ENCODE measurements at places on chromosomes 3 and 15.

- no peak for DNase-seq
These were observed 41.3 kb downstream of the ADAMTSL3 start for GRCh38 chr15:83695246-83695645.

DNA sequence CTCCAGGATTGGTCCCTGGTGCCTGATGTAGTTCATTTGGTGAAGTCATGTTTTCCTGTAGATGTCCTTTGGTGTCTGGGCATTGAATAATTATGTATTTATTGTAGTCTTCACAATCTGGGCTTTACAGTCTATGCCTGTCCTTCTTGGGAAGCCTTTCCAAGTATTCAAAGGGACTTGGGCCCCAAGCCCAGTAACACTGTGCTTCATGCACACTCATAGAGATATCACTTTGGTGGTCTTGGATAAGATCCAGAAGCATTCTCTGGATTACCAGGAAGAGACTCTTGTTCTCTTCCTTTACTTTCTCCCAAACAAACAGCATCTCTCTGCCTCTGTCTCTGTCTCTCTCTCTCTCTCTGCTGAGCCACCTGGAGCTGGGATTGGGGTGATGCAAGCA lies 281.1 kb upstream of the GOLGA6L4 start:
- no peak for DNase-seq

DNA sequence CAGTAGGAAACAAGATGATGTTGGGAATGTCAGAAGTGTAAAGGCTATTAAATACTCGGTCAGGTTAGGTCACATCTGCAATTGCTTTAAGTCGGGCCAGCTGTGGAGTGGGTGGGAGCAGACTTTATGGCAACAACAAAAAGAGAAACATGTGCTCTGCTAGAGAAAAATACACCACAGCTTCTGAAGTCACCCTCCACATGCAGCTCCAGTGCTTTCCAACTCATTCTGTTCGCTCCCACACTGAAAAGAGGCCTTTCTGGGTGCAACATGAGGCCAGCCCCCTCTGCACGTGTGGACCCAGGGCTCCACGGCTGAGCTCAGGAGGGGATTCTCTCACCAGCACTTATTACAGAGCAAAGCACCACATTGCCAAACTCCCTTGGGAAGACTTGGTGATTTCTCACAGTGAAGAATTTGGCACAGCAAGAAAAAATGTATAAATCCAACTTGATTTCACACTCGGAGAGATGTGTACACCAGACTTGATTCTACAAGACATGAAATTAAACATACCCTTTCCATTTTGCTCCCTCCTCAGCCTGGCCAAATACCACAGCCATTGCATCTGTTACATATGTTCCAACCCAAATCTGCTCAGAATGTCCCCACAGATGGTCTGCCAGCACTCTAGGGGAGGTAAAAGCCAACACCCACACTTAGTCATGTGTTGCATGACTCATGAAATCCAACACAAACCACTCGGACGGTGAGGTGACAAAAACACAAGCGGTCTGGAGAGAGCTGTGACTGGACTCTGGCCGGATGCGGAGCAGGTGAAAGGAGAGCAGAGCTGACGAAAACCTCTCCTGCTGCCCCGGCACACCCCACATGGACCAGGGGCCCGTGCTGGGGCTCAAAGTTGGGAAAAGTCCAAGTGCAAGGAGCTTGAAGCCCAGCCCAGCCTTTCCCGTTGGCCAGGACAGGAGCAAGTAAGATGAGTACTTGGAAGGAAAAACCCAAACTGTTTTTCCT lies 74.6 kb downstream of the ITGB5 start:
- DNase-seq, result peak; percentile 70

- DNase-seq, result no peak
These were observed 7.3 kb upstream of the RTP3 start for GRCh38 chr3:46490338-46491084.

DNA sequence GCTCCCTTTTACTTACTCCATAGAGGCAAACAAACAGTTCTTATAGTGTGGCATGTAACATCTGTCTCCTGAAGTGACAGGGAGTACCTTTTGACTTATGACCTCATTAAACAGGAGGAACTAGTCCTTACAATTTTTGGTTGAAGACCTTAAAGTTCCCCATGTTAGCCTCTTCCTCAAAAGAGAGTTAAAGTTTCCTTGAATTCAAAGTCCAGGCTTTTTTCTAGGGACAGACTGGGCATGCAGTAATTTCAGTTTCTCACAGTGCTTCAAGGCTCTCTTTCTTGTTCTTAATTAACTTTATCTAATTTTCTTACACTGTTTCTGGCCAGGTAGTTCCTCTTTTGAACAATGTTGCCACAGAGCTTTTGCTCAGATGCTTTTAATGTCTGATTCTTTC lies 12.1 kb downstream of the GOLM2 start:
- DNase-seq, result no peak

DNA sequence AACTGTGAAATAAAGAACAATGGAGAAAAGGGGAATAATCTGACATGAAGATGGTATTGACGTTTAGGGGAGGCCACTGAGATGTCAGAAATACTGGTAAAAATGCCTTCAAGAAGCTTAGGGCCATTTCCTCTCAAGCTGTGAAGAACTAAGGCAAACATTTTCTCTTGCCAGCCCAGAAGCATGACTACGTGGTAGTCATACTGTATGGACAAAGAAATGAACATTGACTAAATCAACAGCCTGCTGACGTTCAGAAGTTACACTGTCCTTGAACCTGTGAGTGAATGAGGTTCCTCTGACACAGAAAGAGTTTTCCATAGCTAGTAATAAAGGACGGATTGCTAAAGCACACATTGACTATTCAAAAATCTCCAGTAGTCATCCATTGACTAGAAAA lies 121.0 kb downstream of the P3H2 start:
- DNase-seq, result no peak

- no peak for DNase-seq
These were observed 1.0 kb downstream of the ANP32A start for GRCh38 chr15:68819495-68820294.

GRCh38 chr15:66879531-66880368 lies 177.7 kb downstream of the SMAD6 start:
- DNase-seq, result no peak

DNA sequence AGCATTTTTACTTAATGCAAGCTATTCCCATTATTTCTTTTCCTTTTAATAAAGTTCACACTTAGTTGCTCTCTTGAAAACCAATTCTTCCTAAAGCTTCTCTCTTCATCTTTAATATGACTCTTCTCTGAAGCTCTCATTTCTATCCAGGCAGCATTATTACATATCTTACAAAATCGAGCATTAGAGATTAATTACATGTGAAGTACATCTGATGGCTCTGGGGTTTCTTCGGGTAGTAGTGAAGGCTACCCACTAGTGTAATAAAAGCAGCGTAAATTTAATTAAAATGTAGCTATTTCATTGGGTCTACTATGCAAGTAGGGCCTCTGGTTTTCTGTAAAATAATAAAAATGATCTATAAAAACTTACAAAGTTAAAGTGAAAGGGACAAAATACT lies 513.6 kb upstream of the DPH6 start:
- no peak for DNase-seq

GRCh38 chr3:49199239-49199899 lies 28.0 kb downstream of the KLHDC8B start:
- peak; percentile 76 for DNase-seq

- no peak for DNase-seq
These were observed 76.7 kb downstream of the MITF start for GRCh38 chr3:69815970-69816369.

DNA sequence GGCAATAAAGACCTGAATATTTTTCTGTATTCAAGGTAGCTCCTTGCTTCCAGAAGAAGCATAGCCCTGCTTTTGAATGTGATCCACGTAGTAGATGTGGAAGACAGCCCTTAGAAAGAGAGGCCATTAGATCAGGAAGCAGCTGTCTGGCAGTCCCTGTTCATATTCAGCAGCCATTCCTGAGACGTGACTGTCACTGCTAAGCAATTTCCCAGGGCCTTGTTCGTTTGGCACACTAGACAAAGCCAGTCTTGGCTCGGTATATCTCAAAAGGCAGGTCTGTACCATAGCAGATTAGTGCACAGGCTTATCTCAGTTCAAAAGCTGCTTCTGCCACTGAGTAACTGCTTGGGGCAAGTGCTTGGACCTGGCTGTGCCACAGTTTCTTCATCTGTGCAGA lies 287.8 kb upstream of the MCTP2 start:
- DNase-seq, result no peak

DNA sequence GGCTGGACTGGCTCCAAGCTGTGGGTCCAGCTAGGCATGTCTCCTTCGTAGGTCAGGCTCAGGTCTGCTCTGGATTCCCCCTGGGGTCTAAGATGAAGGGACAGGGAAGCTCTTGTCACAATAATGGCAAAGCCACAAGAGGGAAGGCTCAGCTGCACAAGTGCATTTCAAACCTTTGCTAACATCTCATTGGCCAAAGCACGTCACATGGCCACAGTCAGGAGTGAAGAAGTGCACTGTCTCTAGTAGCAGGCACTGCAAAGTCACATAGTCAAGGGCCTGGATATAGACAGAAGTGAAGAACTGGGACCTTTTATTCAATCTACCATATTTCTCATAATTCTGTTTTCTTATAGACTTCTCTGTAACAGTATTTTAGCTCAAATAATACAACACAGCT lies 20.1 kb downstream of the DLEC1 start:
- no peak for DNase-seq

GRCh38 chr15:61655881-61656280 lies 404.4 kb downstream of the VPS13C start:
- no peak for DNase-seq

DNA sequence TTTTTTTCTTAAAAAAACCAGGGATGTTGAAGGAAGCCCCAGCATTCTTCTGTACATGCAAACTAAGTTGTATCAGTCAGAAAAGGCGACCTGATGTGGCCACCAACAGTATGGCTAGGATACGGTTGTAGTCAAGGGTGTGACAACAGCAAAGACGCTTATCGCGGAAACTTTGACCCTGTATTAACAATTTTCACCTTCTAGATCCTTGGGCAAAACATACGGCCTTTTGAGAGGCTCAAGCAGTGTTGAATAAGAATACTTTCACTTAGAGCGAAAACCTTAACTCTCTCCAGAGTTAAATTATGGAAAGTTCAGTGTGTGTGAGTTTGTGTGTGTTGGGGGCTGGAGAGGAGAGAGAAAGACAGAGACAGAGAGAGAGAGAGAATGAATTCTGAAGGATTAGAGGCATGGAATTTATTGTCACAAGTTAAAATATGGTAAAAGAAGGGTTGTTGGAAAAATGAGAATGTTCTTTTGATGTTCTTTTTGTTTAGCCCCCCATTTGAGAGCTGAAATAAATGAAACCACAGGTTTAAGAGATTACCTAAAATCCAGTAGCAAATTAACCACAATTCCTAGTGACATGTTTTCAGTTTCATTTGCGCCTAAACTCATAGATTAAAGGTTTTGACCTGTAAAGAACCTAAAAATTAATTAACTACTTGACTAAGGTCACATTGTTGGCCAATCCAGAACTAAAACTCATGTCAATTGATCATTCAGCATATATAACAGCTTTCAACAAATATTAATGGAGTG lies 9.2 kb downstream of the ALCAM start:
- no peak for DNase-seq

GRCh38 chr15:65305150-65305758 lies 777 bp downstream of the RNU5B-1 start:
- DNase-seq, result no peak

- DNase-seq, result no peak
These were observed 30.0 kb upstream of the SLC41A3 start for GRCh38 chr3:126113733-126114442.

DNA sequence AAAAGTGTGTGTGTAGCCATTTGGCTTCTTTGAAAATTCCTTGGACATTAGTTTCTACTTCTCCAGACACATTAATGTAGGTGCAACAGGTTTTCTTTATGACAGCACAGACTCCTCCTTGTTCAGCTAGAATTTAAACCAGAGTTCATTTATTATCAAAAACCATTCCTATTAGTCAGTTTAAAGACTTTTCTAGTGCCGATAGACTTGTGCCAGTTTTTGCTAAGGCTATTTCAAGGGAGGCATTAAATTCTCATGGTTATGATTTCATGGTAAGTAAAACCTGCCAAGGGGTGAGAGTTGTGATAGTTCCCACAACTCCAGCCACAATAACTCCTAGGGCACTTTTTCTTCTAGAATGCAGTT lies 20.6 kb upstream of the SENP7 start:
- DNase-seq, result no peak

GRCh38 chr15:29822100-29822683 lies at the start of gene TJP1:
TSS of gene TJP1 (minus strand) at chr15:29822468. CDS start at chr15:29822028, 440 bp downstream.
- DNase-seq, result peak; percentile 45

DNA sequence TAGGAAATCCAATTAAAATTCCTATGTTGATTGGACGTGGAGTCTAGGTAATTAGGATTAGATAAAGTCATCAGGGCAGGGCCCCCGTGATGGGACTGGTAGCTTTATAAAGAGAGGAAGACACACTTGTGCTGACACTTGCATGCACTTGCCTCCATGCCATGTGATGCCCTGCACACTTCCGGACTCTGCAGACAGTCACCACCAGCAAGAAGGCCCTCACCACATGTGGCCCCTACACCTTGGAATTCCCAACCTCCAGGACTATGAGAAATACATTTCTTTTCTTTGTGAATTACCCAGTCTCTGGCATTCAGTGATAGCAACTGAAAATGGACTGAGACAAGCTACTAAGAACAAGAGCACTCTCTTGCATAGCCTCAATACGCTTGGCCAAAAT lies 90.6 kb downstream of the CRYGS start:
- no peak for DNase-seq

DNA sequence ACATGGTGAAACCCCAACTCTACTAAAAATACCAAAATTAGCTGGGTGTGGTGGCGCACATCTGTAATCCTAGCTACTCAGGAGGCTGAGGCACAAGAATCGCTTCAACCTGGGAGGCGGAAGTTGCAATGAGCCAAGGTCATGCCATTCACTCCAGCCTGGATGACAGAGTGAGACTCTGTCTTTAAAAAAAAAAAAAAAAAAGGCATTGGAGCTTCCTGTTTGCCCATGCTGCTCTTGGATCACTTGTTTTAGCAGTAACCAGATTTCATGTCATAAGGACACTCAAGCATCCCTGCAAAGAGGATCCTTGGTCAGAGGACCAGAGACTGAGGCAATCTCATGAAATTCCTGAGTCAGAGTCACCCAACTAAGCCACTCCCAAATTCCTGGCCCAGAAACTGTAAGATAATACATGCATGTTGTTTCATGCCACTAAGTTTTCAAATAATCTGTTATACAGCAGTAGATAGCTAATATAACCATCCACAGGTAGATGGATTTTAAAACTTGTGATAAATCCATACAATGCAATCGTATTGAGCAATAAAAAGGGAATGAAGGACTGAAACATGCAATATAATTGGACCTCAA lies 82.0 kb upstream of the XXYLT1 start:
- DNase-seq, result no peak

GRCh38 chr3:5275529-5275928 lies 88.0 kb downstream of the EDEM1 start:
- DNase-seq, result no peak

- DNase-seq, result no peak
These were observed 7.6 kb upstream of the EMC3 start for GRCh38 chr3:9994086-9994844.

GRCh38 chr15:85785887-85786780 lies 8.6 kb downstream of the KLHL25 start:
- DNase-seq, result no peak
